ENCODE measurements at places on chromosomes 12 and 14.
A peak's percentile ranks its signal among the peaks of the same experiment; 100 is the strongest.

DNA sequence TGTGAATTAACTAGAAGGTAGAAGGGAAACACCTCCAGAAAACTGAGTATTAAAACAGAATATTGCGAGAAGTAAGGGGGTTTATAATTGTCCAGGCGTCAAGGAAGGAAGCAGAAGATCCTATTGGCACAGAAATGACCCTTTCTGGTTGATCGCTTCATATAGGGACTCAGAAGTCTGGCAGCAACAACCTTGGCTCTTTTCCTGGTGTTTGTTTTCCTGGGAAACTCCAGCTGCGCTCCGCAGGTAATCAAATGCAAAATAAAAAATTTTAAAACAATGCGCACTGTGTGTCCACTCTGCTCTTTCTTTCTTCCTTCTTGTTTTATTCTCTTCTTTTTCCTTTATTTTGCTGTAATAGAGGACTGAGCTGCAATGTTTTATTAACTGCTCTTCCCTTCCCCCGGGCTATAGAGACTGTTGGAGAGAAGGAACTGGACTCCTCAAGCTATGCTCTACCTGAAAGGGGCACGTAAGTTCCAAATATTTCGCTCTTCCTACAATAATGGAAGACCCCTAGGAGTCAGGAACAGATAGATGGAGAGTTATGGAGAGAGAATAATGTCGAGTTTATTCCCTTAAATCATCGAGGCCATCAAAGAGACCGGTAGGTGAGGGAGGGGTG, 737 bp downstream of the SPX start:
- peak; percentile 19 for DNase-seq

DNA sequence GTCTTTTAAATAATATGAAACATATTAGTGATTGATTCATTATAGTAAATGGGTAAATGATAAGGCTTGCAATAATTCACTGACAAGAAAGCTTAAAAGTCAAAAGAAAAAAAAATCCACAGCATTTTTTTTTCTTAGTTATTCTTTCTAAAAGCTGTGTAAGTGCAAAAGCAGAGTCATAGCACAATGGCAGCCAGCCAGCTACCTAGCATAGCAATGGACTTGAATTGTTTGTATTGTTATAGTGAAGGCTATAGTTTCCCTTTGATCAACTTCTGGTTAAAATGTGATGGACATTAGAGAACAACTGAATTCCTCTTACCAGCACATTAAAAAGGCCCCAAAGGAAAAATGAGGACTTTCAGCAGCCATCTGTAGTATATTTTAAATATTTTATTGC, 232.1 kb downstream of the NAV3 start:
- peak; percentile 69 for DNase-seq

DNA sequence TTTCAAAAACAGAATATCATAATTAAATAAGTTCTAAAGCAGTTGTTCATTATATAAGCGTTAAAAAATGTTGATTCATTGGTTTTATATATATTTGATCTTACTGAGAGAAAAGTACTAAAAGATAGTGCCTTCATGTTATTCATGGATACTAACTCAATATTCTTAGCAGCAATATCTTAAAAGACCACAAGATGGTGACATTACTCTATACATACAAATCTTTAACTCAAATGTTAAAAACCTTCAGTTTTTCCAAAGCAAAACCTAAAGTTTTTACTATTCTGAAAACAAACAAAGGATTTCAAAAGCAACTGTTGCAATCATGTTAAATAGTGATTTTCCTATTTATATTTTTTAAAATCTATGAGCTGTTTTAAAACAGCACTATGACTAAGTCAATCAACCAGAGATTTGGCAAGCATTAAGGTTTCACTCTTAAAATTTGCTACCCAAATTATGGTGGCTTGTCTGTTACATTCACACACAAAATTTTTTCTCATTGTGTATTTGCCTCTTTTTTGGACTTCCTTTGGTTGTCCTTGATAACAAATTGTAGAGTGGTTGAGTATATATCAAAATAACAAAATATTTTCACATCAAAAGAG, 50.1 kb upstream of the RERGL start:
- DNase-seq: peak; percentile 60

- DNase-seq: no peak
Measured at GRCh38 chr14:68261092-68261842, 441.7 kb downstream of the RAD51B start.

- DNase-seq: no peak
Measured at GRCh38 chr12:18754124-18754707, 16.3 kb downstream of the CAPZA3 start.

DNA sequence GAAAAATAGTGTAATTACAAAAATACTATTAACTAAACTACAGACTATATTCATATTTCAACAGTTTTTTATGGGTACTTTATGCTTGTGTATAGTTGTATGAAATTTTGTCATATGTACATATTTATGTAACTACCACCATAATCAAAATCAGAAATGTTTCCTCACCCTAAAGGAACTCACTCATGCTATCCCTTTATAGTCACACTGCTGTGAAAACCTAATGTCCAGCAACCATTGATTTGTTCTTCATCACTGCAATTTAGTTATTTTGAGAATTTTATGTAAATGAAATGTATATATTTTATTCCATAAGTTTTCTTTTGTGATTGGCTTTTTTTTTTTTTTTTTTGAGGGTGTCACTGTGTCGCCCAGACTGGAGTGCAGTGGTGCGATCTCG, 278.9 kb upstream of the SLC16A7 start:
- DNase-seq: no peak

- DNase-seq: no peak
Measured at GRCh38 chr12:68271346-68271745, 17.9 kb upstream of the IL22 start.

DNA sequence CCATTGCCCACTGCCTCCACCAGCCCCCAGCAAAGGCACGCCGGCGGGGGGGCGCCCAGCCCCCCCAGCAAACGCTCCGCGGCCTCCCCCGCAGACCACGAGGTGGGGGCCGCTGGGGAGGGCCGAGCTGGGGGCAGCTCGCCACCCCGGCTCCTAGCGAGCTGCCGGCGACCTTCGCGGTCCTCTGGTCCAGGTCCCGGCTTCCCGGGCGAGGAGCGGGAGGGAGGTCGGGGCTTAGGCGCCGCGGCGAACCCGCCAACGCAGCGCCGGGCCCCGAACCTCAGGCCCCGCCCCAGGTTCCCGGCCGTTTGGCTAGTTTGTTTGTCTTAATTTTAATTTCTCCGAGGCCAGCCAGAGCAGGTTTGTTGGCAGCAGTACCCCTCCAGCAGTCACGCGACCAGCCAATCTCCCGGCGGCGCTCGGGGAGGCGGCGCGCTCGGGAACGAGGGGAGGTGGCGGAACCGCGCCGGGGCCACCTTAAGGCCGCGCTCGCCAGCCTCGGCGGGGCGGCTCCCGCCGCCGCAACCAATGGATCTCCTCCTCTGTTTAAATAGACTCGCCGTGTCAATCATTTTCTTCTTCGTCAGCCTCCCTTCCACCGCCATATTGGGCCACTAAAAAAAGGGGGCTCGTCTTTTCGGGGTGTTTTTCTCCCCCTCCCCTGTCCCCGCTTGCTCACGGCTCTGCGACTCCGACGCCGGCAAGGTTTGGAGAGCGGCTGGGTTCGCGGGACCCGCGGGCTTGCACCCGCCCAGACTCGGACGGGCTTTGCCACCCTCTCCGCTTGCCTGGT, at the start of gene CDKN1B:
CDKN1B (plus strand) TSS at position 576 of the 793 bp plus-strand sequence. CDS start 472 bp downstream, outside the sequence.
- DNase-seq: peak; percentile 94
